Nephron progenitor cell (in vitro differentiated cells): ENCODE measurements at places on chromosomes 3 and 15.

DNA sequence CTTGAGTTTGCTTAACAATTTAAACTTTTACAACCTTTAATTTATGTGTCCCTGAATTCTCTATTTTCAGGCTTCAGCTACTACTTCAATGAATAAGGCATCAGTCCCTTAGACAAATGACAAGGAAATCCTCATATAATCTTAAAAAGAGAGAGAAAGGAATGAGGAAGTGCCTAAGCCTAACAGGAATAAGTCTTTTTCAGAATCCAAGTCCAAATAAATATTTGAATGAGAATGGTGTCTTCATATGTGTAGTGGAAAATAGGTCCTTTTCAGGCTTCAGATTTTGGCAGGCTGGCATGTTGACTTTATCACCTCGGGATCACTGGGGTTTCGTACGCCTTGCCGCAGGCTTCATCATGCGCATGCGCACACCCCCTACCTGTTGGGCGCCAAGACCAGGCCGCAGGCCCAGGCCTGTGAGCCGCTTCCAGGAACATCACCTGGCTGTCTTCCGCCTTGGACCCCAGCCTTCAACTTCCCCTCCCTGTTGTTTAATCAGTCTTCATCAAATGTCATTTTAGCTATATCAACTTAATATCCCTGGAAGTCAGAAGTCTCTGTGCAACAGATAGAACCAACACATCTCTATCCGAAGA, 334.5 kb downstream of the SOX2 start:
- no peak for DNase-seq

GRCh38 chr3:16385151-16385550, 120.1 kb downstream of the OXNAD1 start:
- no peak for DNase-seq

- DNase-seq = no peak
Measured at GRCh38 chr3:180048103-180048502, 11.4 kb upstream of the PEX5L start.

DNA sequence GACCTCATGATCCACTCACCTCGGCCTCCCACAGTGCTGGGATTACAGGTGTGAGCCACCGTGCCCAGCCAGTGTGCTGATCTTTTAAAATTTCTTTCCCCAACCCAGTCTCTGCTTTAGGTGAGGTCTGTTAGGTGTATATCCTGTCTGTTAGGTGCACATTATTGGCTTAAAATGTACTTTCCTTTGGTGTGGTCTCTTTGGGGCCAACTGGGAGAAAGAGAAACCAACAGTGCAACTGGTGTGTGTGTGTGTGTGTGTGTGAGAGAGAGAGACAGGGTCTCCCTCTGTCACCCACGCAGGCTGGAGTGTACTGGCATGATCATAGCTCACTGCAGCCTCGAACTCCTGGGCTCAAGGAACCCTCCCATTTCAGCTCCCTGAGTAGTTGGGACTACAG, 50.3 kb upstream of the GNB5 start:
- no peak for DNase-seq

- DNase-seq = no peak
Measured at GRCh38 chr15:48389691-48390143, 58.5 kb downstream of the DUT start.
